ENCODE measurements at places on chromosomes 5 and 9.

GRCh38 chr9:124016175-124017050 is 4.8 kb downstream of the LHX2 start:
- no peak for DNase-seq

DNA sequence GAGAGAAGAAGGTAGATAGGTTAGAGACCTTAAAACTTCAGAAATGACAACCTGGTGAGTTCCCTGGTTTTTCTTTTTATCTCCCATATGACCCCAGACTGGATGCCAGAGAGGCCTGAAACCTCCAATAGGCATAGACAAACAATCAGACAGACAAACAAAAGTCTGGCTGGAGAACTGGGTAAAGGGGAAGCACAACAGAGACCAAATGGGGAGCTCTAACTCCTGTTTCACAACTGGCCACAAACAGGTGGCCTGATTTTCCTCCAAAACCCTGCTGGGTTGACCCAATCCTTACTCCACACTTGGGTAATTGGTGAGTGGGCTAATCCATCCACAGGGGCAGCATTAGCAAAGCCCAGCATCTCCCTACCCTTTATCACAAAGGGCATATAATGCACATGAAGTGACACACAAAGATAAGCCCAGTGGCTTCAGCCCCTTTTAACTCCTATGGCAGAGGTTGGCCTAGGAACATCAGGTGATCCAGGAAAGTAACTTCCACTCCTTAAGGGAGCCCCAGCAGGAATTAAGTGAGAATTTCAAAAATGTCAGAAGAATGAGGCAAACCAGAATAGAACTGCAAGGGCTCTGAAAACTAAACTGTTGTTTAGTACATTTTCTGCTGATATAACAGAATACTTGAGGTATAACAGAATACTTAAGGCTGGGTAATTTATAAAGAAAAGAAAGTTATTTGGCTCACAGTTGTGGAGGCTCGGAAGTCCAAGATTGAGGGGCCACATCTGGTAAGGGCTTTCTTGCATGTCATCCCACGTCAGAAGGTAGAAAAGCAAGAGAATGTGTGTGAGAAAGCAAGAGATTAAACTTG is 60.9 kb upstream of the ROR2 start:
- no peak for DNase-seq

DNA sequence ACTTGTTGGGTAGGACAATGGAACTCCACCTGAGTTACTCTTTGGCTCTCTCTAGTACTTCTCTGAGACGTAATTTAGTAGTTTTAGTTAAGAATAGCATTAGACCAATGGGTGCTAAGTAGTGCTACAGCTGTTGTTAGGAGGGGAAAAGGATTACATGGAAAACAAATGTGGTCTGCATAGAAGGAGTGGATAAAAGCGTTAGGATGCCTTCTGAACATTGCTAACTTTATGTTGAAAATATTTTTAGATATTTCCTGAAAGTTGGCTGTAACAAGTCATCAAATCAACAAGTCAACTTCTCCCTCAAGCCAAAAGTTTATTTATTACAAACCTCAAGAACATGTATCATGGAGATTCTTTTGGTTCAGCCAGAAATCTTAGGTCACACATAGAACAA is 409.5 kb upstream of the MEF2C start:
- no peak for DNase-seq

DNA sequence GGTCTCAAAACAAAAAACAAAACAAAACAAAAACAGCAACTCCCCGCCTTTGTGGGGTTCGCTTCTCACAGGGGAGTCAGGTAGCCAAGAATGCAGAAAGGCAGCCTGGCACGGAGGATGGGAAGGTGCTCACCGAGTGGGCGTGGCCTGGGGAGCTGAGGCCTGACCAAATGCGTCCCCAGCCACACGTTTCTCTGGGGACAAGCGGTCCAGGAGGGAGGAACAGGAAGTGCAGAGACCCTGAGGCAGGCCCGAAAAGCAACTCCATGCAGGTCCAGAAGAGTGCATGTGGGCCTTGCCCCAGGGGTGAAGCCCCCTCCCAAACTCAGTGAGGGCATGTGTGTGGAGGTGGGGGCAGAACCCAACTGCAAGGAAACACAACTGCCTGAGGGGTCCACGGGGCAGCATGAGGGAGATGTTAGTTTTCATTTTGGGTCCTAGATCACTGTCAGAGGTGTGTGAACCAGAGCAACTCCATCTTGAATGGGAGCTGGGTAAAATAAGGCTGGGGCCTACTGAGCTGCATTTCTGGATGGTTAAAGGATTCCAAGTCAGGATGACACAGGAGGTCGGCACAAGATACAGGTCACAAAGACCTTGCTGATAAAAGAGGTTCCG is 2.6 kb upstream of the UAP1L1 start:
- DNase-seq, result no peak

- DNase-seq, result no peak
Measured at GRCh38 chr5:77864997-77865396, 88.9 kb upstream of the TBCA start.

DNA sequence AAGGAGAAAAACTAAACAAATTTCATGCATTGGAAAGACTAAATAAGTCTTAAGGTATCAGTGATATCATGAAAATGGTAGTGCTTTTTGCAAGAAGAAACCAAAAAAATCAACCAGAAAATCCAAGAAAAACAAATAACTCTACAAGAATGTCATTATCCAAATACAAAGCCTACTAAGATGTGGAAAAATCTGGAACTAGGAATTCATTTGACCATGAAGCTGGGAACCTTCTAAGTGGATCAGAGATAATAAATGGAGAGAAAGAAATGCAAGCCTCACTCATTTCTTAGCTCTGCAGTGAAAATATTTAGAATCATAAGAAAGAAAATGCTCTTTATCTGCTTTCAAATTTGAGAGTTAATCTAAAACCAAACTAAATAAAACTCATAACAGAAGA is 51.3 kb downstream of the RASEF start:
- no peak for DNase-seq

DNA sequence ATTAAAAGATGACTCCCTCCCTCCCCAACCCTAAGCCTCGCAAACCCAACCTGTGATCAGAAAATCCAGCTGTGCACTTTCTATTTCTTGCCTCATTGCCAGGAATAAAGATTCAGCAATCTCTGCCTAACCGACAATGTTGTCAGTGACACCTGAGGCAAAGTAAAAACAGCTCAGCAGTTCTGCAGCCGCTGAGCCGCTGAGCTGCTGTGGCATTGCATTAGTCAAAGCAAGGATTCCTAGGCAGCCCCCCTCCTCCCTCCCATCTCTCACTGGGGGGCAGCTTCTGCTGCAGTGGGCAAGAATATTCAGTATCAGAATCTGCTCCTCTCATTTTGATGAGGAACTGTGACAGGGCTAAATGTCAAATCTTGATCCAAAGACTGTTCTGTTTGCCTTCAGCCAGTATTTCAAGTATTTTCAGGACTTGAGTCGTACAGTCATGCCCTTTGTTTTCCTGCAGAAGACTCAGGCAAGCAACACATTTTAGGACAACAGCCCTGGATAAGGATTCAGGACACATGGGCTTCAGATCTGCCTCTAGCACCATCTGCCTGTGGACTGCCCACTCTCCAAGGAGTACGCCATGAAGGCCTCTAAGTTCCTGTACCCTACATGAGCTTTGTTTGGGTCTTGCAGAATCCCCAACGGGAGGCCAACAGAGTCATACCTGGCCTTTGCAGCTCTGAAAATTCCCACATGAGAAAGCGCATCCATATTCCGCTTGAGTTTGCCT is 41.1 kb upstream of the DAP start:
- DNase-seq, result no peak

DNA sequence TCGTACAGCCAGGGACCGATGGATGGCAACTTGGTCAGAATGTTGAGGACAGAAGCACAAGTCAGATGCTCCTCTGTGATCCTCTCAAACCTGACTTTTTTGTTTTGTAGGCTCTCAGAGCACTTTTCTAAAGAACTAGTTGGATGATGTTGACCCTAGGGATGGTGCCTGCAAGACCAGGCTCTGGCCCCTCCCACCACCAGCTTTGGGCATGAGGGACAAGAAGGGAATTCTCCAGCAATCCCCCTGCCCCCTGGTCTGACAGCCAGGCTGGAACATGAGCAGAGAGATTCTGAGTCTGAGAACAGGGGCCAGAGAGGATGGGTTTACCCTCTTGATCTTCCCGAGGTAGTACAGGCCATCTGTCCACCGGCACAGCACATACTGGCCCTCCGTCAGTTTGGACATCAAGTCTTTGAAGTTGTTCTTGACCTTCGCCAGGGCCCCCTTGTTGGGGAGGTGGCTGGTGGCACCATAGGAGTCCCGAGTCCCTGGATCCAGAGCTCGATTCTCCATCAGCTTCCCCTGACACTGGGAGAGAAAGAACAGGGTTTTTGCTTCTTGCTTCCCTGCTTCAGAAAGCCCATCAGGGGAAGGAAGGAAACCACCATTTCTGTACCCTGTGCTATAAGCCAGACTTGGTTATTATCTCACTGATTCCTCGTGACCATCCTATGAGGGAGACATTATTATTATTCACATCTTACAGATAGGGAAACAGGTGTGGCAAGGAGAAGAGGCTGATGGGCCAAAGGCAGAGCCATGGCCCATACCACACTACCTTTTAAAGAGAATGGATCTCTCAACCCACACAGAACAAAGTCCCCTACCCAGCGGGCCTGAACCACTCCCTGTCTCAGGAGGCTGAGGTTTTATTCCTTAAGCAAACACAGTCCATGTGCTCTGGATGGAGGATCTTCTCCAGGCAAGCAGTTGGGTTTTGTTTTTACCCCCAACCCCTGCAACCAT is 2.5 kb downstream of the PHF19 start:
- no peak for DNase-seq

GRCh38 chr5:127420758-127421157 is 96.7 kb upstream of the PRRC1 start:
- DNase-seq, result no peak

- no peak for DNase-seq
Measured at GRCh38 chr9:90830051-90830450, 28.4 kb downstream of the SYK start.
